Left renal pelvis (tissue), 4 donors: ENCODE measurements at places on chromosomes 6 and 20. TPM values are rescaled to one million over a fixed set of nuclear protein-coding genes. Genes with fewer than 3 reads are reported as not detected.

The ARMH2 gene
- polyA plus RNA-seq, result not detected

The SLC13A3 gene
- 7.1 TPM for polyA plus RNA-seq

The CPNE5 gene
- polyA plus RNA-seq, result 15.0 TPM

The TFAP2C gene
- polyA plus RNA-seq, result 1.3 TPM

The C20orf141 gene
- not detected for polyA plus RNA-seq

The MUC22 gene
- not detected for polyA plus RNA-seq

The GTSF1L gene
- not detected for polyA plus RNA-seq

The PRSS35 gene
- polyA plus RNA-seq, result 51.1 TPM

The GJA1 gene
- 81.5 TPM for polyA plus RNA-seq

The LPIN3 gene
- polyA plus RNA-seq, result 9.1 TPM

The MRAP2 gene
- polyA plus RNA-seq, result 3.5 TPM

The TPD52L1 gene
- 102 TPM for polyA plus RNA-seq

The NHLRC1 gene
- 1.5 TPM for polyA plus RNA-seq

The SCUBE3 gene
- polyA plus RNA-seq, result 48.1 TPM

The JAG1 gene
- polyA plus RNA-seq, result 27.4 TPM

The CGA gene
- polyA plus RNA-seq, result 2.6 TPM

The SMLR1 gene
- 2.0 TPM for polyA plus RNA-seq

The SLC32A1 gene
- polyA plus RNA-seq, result 2.0 TPM

The PSMB8 gene
- 19.4 TPM for polyA plus RNA-seq

The XKR7 gene
- polyA plus RNA-seq, result 0.20 TPM

The TFAP2D gene
- polyA plus RNA-seq, result not detected

The NRM gene
- 35.6 TPM for polyA plus RNA-seq

The LTV1 gene
- 36.8 TPM for polyA plus RNA-seq

The SNAI1 gene
- 7.9 TPM for polyA plus RNA-seq

The SOX18 gene
- polyA plus RNA-seq, result 13.6 TPM

The LTB gene
- 2.0 TPM for polyA plus RNA-seq
